ENCODE measurements at places on chromosomes 2 and 18. TPM values are rescaled to one million over a fixed set of nuclear protein-coding genes. Genes with fewer than 3 reads are reported as not detected.

DNA sequence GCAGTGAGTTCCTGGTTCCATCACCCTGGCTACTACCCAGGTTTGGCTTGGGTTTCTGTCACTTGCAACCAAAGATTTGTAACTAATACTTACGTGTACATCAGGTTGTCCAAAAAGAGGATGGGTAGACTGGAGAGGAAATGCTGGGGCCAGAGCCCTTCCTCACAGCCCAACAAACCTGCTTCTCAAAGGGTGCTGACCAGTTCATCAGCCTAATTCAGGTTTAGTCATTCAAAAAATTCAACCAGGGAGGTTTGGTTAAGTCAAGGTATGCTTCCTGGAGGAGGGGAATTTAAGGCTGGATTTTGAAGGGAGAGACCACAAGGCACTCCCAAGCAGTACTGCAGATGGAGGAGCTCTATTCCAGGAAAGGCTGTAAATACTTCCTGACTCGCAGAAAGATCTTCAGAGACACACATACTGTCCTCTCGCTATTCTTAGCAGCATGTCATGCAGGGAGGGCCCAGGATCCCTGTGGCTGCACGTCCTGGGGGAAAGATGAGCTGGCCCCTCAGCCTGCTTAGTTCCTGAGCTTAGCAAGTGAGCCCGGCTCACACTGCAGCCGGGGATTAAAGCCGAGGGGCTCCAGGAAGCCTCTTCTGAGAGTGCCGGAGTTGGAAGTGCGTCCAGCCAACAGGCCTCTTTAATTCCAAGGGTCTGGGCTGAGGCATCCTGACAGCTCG is 40.0 kb upstream of the BIN1 start:
- H3K4me1 ChIP-seq = no peaks in the 10 kb centered on the region
- H3K4me3 ChIP-seq = no peak overlapping the region
- no peaks in the 10 kb centered on the region for H3K36me3 ChIP-seq
- H3K27me3 ChIP-seq = no peaks in the 10 kb centered on the region
- no peak for DNase-seq
- no peak overlapping the region for H3K27ac ChIP-seq

DNA sequence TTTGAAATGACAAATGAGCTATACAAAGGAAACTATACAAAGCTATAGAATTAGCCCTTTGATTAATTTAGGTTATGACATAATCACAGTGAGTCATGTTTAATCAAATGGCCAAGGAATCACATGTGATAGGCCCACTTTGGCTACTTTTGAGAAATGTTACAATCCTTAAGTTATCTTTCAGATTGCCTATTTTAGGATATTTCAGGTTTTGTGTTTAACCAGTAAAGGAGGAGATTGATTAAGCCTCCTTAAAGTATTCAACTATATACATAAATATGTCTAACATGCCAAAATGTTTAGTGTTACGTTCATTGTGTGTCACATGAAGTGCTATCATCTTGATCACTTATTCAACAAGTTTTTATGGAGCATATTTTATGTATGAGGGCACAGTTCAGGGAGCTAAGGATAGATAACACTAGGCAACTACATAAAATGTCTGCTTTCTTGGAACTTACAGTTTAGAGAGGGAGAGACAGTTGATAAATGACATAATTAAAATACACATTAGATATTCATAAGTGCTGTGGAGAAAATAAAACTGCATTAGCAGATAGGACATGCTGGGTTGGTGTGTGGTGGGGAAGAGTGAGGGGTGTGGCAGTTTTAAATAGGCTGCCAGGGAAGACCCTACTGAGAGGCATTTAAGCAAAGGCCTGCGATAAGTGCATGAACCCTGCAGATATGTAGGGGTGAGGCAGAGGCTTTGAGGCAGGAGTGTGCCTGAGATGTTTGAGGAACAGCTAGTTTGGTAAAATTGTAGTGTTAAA is 77.2 kb downstream of the LTBP1 start:
- DNase-seq = no peak
- H3K27me3 ChIP-seq = no peaks in the 10 kb centered on the region
- no peaks in the 10 kb centered on the region for H3K36me3 ChIP-seq

- no peak for DNase-seq
- no peak overlapping the region for H3K27ac ChIP-seq
- H3K4me1 ChIP-seq = no peaks in the 10 kb centered on the region
Measured at GRCh38 chr18:57780318-57780705, 22.8 kb downstream of the ATP8B1 start.

The TLX2 gene
- polyA plus RNA-seq = not detected

GRCh38 chr2:146979746-146980145 is 865.1 kb upstream of the ACVR2A start:
- no peak overlapping the region for H3K27ac ChIP-seq
- H3K4me1 ChIP-seq = no peaks in the 10 kb centered on the region
- no peak for DNase-seq
- no peaks in the 10 kb centered on the region for H3K27me3 ChIP-seq
- no peaks in the 10 kb centered on the region for H3K36me3 ChIP-seq
- H3K4me3 ChIP-seq = no peak overlapping the region

- no peak overlapping the region for H3K27ac ChIP-seq
- no peak overlapping the region for H3K4me3 ChIP-seq
- H3K27me3 ChIP-seq = no peaks in the 10 kb centered on the region
- no peaks in the 10 kb centered on the region for H3K36me3 ChIP-seq
- no peak for DNase-seq
Measured at GRCh38 chr2:223418131-223418530, 184.0 kb downstream of the SCG2 start.

- no peaks in the 10 kb centered on the region for H3K36me3 ChIP-seq
- H3K27me3 ChIP-seq = no peaks in the 10 kb centered on the region
- no peak overlapping the region for H3K4me3 ChIP-seq
- no peaks in the 10 kb centered on the region for H3K4me1 ChIP-seq
- no peak for DNase-seq
Measured at GRCh38 chr2:192827735-192828134, 633.0 kb upstream of the TMEFF2 start.
